ENCODE measurements at places on chromosomes 2 and 18.

DNA sequence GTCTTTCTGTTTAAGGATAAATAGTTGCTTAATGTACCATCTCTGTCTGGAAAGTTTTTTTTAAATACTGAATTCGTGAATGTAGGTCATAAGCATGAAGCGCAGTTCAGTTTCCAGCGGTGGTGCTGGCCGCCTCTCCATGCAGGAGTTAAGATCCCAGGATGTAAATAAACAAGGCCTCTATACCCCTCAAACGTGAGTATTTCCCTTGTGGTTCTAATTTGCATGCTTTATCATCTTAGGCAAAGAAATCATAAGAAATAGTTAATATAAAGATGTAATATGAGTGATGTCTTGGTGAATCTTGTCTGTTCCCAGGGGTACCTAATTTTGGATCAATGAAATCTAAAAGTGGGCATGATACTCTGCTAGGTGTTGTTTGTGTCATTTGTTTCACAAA lies 1.5 kb downstream of the NDC80 start:
- no peak for DNase-seq

DNA sequence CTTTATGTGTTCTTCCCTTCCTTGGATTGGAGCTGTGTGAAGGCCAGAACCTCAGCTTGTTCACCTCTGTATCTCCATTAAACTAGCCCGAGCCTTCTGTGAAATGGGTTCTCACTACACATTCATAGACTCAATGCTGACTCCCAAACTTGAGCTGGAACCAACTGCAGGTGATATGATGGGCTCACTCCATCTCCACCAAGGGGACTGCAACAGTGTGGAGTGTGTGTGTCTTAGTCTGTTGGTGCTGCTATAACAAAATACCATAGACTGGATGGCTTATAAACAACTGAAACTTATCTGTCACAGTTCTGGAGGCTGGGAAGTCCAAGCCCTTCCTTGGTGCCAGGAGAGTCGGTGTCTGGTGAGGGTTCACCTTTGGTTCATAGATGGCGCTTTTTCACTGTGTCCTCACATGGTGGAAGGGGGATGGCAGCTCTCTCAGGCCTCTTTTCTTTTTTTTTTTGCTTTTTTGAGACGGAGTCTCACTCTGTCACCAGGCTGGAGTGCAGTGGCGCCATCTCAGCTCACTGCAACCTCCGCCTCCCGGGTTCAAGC lies 94.2 kb upstream of the MAP4K3 start:
- DNase-seq = no peak

DNA sequence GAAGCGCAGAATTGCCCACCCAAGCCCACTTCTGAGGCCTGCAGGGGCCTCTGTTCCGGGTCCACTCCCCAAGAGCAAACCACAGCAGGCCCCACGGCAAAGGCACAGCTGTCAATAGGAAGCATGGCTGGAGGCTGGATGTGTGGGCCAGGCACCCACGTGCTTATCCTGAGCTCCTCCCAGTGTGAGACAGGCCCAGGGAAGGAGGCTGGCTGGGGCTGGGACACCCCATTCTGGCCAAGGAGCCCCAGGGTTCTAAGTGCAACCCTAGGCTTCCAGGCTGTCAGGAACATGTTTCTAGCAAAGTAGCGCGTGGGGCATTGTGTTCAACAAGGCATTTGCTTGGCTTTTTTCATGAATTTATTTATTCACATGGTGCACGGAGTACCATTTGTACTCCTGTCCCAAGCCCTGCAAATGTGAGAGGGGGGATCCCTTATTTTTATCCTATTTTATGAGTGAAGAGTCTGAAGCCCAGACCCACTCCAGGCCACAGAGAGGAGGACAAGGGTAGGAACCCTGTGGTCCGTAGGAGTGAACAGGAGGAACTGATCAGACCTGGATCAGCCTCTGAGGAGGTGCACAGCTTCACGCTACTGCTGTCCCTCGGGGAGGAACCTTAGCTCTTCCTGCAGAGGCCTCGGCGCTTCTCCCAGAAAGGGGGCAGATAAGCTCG lies 6.1 kb upstream of the RAB17 start:
- no peak for DNase-seq

- no peak for DNase-seq
These were observed 24.8 kb upstream of the RPE start for GRCh38 chr2:209977386-209978239.

DNA sequence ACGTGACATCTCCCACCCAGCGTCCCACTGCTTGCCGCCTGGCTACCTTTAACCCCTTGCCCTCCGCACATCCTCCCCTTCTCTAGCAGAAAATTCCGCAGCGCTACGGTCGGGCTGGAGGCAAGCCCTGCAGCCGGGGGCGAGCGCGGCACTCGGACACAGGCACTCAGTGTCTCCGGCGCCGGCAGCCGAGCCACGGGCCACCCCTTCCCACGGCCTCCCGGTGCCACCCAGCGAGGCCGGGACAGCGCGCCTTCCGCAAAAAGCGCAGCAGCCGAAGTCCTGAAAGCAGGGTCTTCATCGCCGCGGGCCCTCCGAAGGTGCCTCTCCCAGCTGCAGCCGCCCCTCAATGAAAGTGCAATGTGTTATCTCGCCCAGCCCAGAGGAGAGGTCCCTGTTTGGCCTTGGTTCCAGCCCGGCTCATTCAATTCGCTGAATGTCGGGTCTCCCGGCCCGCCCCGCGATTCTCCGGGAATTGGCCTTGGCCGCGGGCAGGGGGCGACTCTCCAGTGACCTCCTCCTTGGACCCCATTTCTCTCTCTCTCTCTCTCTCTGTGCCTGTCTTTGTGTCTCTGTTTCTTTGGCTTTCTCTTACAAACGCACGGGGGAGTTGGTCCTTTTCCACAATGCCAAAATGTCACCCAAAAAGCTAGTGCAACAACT lies 1.1 kb downstream of the DLGAP1 start:
- no peak for DNase-seq

GRCh38 chr2:240295256-240296103 lies 140.0 kb upstream of the GPC1 start:
- DNase-seq = no peak

DNA sequence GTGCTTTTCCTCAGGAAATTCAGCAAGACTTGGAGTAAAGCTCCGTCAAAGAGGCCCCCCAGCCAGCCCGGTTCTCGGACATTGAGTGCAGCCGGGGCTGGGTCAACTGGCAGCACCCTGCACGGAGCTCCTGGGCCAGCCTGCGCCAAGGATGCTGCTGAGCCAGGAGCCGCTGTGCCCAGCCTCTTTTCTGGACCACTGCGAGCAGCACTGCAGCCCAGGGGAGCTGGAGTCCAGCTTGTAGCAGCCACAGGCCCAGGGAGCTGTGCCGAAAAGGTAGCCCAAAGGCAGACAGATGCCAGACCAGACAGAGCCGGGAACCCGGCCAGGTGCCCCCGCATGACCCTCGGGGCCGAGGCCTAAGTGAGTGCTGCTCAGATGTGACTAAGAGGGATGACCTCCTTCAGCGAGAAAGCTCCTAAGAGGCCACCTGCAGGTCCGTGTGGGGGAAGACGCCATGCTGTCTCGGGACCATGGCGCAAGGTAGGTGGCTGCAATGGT lies 7.3 kb downstream of the CLHC1 start:
- DNase-seq = no peak

DNA sequence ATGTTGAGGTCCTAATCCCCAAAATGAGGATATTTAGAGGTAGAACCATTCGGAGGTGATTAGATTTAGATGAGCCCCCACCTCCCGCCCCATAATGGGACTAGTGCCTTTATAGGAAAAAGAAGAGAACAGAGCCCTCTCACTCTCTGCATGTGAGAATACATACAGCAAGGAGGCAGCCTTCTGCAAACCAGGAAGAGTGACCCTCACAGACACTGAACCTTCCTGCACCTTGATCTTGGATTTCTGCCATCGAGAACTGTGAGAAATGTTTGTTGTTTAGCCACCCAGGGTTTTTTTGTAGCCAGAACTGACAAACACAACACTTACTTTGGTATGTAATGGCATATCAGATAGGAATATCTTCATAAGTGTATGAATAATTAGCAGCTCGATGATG lies 83.7 kb downstream of the XIRP2 start:
- no peak for DNase-seq

DNA sequence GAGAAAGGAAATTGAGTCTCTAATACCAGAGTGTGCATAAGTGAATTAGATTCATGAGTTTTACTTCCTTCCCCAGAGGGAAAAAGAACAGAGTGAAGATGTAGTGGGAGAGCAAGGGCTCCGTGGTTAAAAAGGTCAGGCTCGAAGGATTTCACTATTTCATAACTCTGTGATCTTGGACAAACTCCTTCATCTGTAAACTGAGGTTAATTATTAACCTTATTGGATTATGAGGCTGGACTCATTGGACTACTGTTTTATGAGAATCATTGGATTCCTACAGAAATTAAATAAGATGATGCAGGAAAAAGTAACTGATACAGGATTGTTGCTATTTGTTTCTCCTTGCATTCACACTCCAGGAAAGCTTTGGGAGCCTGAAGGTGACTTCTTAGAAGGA lies 45.0 kb downstream of the SRD5A2 start:
- DNase-seq = no peak

DNA sequence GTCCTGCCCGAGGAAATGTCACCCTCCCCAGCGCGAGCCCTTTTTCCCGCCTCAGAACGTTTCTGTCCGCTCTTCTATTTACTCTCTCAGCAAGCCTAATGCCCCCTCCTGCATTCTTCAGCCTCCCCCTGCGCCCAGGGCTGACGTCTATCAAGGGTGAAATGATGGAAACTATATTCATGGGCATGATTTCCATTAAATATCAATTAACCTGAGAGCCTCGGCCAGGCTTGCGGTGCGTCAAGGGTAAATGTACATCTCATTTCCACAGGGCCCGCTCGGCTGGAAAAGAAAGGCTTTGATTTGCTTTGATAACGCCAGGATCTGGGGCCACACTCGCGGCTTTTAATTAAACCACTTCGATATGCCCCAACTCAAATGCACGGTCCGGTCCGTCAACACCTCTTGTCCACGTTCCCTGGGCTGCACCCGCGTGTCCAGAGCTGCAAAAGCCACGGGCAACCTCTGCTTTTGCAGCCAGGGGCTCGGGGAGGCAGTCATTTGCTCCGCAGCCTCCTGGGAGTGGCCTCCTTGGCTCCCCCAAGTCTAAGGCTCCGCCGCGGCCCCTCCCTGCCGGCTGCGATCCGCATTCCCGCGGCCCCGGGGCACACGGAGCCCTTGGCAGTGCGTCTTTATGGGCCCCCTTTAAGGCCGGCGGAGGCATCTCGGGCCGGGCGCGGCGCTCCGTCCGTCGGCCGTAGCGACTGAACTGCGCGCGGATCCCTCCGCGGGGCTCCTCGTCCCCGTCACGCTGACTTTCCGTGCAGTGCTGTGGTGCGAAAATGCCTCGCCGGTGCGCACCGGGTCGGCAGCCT lies at the start of gene HOXD8:
TSS of gene HOXD8 (plus strand) at position 724 of the 815 bp plus-strand sequence. CDS start 662 bp downstream, outside the sequence.
- no peak for DNase-seq

Data from stimulated activated CD8-positive, alpha-beta memory T cell treated with anti-CD3 and anti-CD28 coated beads, Interleukin-4, amount 100 ng/mL, for 1 hour (primary cell).